ENCODE measurements at places on chromosomes 2 and 18. TPM values are rescaled to one million over a fixed set of nuclear protein-coding genes. Genes with fewer than 3 reads are reported as not detected.

OXER1 gene
- not detected for total RNA-seq

TEKT4 gene
- not detected for total RNA-seq

NPHP1 gene
- total RNA-seq: 0.33 TPM

ANXA4 gene
- 5.3 TPM for total RNA-seq

IL1F10 gene
- not detected for total RNA-seq

DNA sequence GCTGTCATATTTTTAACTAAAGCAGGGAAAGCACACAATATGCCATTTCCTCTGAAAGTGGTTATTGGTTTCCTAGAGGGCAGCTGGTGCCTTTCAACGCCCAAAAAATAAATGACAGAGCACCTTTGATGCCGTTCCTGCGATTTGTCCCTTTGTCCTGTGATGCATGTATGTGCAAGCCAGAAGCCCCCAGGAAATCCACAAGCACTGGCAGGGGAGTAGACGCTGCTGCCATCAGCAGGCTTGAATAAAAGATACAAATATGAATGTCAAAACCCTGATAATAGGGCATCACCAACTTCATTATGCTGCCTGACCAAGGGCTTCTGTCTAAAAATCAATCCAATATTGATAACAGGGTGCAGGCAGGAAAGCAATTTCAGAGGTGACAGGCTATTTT is 246.1 kb downstream of the FBXO15 start:
- H3K27ac ChIP-seq: no peak overlapping the region
- H3K4me3 ChIP-seq: no peak overlapping the region
- no peaks in the 10 kb centered on the region for H3K36me3 ChIP-seq

- no peak overlapping the region for H3K27ac ChIP-seq
- H3K27me3 ChIP-seq: no peaks in the 10 kb centered on the region
- H3K4me1 ChIP-seq: peaks cover 5% of the 10 kb centered on the region
- no peak for DNase-seq
- peaks cover 35% of the 10 kb centered on the region for H3K36me3 ChIP-seq
Measured at GRCh38 chr18:47893939-47894699, 36.3 kb downstream of the SMAD2 start.

DNA sequence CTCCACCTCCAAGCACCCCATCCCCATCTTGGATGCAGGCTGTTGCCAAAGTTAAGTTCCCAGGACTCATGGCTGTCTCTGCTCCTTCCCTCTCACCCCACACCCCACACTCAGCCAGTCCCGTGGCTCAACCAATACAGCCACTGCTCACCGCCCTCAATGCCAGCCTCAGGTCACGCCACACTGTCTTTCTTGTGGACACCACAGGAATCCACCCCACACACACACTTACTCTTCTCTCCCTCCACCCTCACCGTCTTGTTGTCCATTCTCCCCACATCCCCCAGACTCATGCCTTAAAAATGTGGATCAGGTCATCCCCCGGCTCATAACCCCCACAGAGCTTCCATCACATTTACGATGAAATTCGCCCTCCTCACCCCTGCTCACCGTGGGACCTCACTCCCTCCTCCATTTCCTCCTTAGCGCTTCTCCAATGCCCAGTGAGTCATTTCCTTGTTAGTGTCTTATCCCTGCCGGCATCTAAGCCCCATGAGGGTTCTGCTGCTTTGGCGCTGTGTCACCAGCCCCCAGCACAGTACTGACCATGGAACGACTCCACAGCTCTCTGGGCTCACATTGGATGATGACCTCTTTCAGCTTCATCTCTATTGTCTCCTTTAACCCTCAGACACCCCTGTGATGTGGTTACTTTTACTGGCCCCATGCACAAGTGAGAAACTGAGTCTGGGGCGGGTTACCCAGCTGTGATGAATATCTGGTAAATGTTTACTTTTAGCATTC is 13.8 kb downstream of the MLPH start:
- no peak overlapping the region for H3K27ac ChIP-seq
- no peak overlapping the region for H3K4me3 ChIP-seq
- no peaks in the 10 kb centered on the region for H3K36me3 ChIP-seq
- no peak for DNase-seq
- no peaks in the 10 kb centered on the region for H3K4me1 ChIP-seq

DNA sequence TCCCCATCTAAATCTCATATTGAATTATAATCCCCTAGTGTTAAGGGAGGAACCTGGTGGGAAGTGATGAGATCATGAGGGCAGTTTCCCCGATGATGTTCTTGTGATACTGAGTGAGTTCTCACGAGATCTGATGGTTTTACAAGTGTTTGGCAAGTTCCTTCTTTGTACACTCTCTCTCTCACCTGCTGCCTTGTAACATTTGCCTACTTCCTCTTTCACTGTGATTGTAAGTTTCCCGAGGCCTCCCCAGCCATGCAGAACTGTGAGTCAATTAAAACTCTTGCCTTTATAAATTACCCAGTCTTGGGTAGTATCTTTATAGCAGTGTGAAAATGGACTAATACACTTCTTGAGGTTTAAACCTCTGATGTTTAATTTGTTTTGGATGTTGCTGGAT is 177.5 kb downstream of the CD8B2 start:
- no peaks in the 10 kb centered on the region for H3K4me1 ChIP-seq
- no peak overlapping the region for H3K27ac ChIP-seq
- DNase-seq: no peak
- H3K4me3 ChIP-seq: no peak overlapping the region

- no peak for DNase-seq
- H3K4me1 ChIP-seq: no peaks in the 10 kb centered on the region
- H3K27ac ChIP-seq: no peak overlapping the region
- H3K27me3 ChIP-seq: no peaks in the 10 kb centered on the region
Measured at GRCh38 chr18:59874166-59874565, 25.6 kb upstream of the PMAIP1 start.

DNA sequence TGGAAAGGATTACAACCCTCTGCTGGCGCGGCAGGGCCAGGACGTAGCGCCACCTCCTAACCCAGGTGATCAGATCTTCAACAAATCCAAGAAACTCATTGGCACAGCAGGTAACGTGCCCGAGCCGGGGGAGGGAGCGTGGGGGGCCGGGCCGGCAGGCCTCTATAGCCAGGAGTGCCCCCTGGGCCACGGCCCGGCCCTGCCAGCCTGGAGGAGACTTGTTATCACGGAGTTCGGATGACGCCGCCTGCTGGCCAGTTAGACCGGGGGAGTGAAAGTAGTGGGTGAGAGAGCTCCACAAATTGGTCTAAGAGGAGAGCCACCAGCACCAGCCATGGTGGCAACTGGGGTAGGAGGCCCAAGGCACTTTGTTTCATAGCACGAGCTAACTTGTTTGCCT is 8.6 kb upstream of the TMEM214 start:
- no peak overlapping the region for H3K27ac ChIP-seq
- H3K4me3 ChIP-seq: no peak overlapping the region
- no peaks in the 10 kb centered on the region for H3K4me1 ChIP-seq
- DNase-seq: no peak
- no peaks in the 10 kb centered on the region for H3K27me3 ChIP-seq

GRCh38 chr2:43467891-43468290 is 127.9 kb downstream of the THADA start:
- H3K4me3 ChIP-seq: no peak overlapping the region
- H3K36me3 ChIP-seq: peaks cover 5% of the 10 kb centered on the region
- H3K4me1 ChIP-seq: no peaks in the 10 kb centered on the region
- no peak for DNase-seq

DNA sequence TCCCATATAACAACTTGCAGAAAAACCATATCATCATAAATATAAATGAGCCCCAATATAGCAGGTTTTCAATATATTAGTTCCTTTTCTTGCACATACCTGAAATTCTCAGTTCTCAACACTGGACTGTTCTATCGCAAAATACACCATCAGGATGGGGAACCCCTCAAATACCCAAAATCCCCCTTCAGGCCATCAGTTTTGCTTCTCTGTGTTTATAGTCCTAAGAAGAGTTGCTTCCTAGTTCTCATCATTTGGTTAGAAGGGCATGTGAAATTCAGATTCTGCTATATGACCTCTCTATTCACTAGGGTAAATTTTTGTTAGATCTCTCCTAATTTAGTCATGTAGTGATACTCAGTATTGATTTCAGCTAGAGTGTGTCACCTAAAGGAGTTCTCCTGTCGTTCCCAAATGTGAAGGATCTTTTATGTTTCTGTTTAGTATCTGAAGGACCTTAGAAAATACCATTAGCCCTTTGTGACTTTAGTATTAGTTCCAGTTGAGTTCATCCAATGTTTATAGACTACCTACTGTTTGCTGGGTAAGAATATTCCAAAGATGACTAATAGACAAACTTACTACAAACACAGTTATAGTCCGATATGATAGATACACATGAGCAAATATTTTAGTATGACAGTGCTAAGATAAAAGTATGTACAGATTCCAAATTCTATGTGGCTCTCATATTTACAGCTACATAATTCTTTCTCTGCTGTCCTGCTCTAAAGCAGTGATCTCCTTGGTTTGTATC is 115.8 kb downstream of the TTC27 start:
- no peaks in the 10 kb centered on the region for H3K4me1 ChIP-seq
- no peak overlapping the region for H3K27ac ChIP-seq
- peaks cover 25% of the 10 kb centered on the region for H3K36me3 ChIP-seq
- H3K27me3 ChIP-seq: no peaks in the 10 kb centered on the region

DNA sequence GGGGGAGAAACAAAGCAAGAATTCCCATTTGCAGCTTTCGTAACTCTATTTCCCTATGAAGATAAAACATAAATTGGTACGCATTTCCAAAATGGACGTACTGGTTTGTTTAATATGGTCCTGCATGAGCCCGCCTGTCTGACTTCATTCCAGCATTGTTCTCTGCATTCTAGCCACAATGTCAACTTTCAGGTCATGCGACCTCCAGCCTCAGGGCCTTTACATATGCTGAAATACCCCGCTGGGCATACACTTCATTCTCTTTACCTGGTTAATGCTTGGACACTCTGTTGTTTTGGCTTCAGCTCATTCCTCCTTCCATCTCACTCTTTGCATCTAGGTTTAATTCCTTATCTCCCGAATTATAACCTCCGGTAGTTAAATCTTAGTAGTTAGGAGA is 103.7 kb upstream of the DNMT3A start:
- no peaks in the 10 kb centered on the region for H3K27me3 ChIP-seq
- H3K27ac ChIP-seq: no peak overlapping the region
- no peak for DNase-seq
- no peak overlapping the region for H3K4me3 ChIP-seq
- H3K4me1 ChIP-seq: no peaks in the 10 kb centered on the region

DNA sequence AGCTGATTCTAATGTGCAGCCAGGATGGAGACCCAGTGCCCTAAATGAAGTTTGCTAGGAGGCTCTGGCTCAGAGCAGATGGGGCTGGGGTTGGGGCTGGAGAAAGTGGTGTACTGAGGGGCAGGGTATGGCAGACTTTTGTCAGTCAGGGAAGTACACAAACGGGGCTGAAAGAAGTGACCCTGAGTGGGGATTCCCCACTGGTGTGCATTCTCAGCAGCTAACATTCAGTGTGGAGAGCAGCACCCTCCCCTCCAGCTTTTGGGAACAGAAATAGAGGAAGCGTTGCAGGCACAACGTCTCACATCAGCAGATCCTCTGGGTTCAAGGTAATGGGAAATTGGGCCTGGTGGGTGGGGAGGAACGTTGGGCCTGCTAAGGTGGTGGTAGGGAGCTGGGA is 89.1 kb upstream of the GCFC2 start:
- H3K4me3 ChIP-seq: no peak overlapping the region
- no peaks in the 10 kb centered on the region for H3K4me1 ChIP-seq
- H3K27ac ChIP-seq: no peak overlapping the region

- no peaks in the 10 kb centered on the region for H3K4me1 ChIP-seq
- H3K27me3 ChIP-seq: no peaks in the 10 kb centered on the region
- no peak overlapping the region for H3K4me3 ChIP-seq
- no peak overlapping the region for H3K27ac ChIP-seq
Measured at GRCh38 chr2:119996148-119996547, 16.7 kb upstream of the EPB41L5 start.

DNA sequence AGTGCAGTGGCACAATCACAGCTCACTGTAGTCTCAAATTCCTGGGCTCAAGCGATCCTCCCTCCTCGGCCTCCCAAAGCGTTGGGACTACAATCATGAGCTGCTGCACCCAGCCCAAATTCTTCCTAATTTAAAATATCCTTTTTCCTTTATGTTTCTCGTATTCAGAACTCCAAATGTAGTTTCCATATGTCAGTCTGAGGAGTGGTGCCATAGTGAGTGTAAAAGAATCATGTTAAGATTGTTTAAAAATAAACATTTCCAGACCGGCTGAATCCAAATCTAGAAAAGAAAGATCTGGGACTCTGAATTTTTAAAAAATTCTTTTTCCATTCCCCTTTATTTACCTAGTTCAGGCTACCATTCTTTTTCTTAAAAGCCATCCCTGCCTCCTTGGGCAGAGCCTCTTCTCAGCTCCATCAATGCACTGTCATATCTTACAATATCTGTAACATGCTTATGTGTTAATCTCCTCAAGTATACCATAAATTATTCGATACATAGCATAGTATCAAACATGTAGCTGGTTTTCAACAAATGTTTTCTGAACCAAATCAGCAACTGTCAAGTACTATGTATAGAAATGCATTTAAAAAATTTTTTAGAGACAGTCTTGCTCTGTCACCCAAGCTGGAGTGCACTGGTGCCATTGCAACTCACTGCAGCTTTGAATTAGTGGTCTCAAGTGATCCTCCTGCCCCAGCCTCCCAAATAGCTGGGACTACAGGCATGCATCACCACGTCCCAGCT is 31.3 kb downstream of the PTPN2 start:
- DNase-seq: no peak
- no peak overlapping the region for H3K4me3 ChIP-seq
- peaks cover 13% of the 10 kb centered on the region for H3K36me3 ChIP-seq
- H3K27ac ChIP-seq: no peak overlapping the region

- H3K27ac ChIP-seq: no peak overlapping the region
- H3K4me3 ChIP-seq: no peak overlapping the region
- no peaks in the 10 kb centered on the region for H3K36me3 ChIP-seq
- no peaks in the 10 kb centered on the region for H3K4me1 ChIP-seq
Measured at GRCh38 chr2:230048010-230048671, 20.6 kb downstream of the SLC16A14 start.

DNA sequence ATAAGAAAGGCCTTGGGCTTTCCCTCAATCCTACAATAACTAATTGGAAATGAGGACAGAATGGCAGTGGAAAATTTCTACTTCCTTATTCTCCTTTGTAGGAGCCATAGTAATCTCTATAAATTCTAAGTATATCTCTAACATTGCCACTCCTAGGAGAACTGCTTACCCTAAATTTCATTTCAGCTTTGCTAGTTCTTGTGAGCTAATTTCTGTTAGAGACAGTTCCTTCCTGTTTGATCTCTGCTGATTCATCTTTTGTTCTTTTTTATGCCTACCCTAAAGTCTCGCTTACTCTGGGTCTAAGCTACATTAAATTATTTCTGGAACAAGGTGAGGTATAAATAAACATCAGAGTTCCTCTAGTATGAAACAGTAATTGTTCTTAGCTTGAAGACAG is 25.7 kb downstream of the ABHD3 start:
- H3K27me3 ChIP-seq: no peaks in the 10 kb centered on the region
- H3K36me3 ChIP-seq: peaks cover 8% of the 10 kb centered on the region
- no peak for DNase-seq
- no peak overlapping the region for H3K4me3 ChIP-seq
- no peak overlapping the region for H3K27ac ChIP-seq

DNA sequence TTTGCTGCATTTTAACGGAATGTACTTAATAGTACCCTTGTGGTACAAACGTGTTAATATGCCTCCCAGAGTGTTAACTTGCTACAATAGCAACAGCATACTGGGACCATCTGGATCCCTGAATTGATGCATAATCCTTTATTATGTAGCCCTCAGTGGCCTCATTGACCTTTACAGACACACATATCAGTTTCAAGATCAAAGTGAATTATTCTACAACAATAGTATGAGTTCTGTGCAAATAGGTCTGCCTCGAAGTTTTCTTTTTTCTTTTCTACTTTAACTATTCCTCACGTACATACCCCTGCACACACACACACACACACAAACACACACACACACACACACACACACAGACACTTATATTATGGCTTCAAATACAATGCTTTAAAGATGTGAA is 1622.1 kb downstream of the LRP1B start:
- no peak for DNase-seq
- H3K36me3 ChIP-seq: no peaks in the 10 kb centered on the region
- H3K27me3 ChIP-seq: no peaks in the 10 kb centered on the region
- H3K27ac ChIP-seq: no peak overlapping the region
- H3K4me1 ChIP-seq: no peaks in the 10 kb centered on the region
